Stimulated activated CD8-positive, alpha-beta memory T cell treated with anti-CD3 and anti-CD28 coated beads, Interleukin-2, amount 100 ng/mL, for 1 hour (primary cell): ENCODE measurements at places on chromosomes 2 and 18.

DNA sequence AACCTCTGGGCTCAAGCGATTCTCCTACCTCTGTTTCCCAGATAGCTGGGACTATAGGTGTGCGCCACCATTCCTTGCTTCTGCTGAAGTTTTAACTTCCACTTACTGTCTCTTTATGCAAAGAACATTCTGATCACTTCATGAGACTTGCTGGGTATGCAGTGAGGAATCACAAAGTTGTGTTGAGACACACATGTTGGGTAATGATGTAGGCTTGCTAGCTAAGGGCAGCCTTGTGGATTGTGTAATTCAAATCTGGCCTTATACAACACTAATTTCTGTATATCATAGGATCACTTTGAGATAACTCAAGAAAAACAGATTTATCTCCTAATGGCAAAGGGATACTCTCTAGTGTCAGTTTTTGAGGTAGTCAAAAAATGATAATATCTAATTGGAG is 24.2 kb downstream of the XRCC5 start:
- no peak for DNase-seq

DNA sequence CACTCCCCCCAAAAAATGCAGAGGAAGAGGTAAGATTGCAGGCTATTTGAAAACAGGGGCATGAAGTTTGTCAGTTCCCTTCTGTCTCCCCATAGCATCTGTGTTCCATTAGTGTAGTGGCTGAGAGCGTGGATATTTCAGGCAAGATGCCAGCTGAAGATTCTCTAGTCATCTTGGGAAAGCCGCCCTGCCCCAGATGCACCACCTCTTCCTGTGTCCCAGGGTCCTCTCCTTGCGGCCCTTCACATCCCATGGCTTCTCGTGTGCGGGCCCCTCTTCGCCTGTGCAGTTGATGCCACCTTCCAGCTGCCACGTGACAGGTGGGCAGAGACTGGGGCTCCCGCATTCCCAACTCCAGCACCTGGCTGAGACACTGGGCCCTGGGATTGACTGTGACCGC is 16.1 kb downstream of the TMEM127 start:
- DNase-seq = no peak

- DNase-seq = no peak
These were observed 5.4 kb downstream of the MARS2 start for GRCh38 chr2:197710424-197711042.

DNA sequence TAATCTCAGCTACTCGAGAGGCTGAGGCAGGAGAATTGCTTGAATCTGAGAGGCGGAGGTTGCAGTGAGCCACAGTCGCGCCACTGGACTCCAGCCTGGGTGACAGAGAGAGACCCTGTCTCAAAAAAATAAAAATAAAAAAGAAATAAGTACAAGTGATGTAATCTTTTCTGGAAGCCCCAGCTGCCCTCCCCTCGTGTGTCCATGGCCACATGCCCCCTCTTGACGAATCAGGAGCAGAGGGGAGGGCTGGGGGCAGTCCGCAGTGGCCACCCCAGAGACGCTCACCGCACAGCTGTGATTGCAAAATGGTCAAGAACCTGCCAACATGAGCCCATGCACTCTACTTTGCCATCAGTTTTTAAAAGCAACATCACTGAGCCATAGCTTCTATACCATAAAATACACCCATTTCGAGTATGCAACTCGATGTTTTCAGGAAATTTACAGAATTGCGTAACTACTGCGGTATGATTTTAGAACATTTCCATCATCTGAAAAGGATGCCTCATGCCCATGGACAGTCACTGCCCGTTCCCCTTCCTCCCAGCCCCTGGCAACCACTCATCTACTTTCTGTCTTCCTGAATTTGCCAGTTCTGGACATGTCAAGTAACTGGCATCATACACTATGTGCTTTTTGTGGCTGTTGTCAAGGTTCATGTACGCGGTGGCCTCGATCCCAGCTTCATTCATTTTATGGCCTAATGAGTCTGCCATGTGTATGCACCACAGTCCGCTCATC is 88.1 kb downstream of the NDUFA10 start:
- DNase-seq = no peak

DNA sequence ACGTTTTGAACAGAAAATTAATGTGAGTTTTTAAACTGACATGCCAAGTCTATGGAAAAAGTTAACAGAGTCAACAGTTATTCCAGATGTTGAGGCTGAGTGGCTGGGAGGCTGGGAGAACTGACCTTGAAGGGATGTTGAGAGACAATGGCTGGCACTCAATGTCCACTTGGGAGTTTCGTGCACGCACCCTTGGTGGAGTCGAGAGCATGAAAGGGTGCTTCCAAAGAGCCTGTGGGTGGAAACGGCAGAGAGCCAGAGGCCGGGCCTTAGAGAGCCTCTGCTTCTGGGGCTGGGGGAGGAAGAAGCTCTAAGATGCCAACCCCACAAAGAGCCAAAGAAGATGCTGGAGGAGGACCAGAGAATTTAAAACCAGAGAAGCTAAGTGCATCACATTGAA is 63.4 kb upstream of the L3MBTL4 start:
- DNase-seq = no peak

GRCh38 chr2:30398084-30398873 is 48.8 kb upstream of the LCLAT1 start:
- DNase-seq = no peak

GRCh38 chr18:79917853-79918614 is 33.4 kb downstream of the SLC66A2 start:
- DNase-seq = no peak

DNA sequence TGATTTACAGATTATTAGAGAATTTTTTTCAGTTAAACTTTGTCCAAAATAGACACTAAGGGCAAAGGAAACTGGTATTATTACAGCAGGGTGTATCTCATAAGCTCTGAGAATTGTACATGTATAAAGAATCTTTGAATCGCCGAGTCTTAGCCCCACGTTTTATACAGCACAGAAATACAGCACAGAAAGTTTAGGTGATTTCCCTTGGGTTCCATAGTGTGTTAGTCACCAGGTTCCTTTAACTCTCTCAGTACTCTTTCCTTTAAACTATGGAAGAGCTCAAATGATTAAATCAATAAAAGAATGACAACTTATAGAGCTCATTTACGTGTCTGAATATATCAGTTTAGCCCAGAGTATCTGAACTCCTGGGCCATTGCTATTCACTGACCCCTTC is 256.8 kb downstream of the NEDD4L start:
- DNase-seq = no peak

DNA sequence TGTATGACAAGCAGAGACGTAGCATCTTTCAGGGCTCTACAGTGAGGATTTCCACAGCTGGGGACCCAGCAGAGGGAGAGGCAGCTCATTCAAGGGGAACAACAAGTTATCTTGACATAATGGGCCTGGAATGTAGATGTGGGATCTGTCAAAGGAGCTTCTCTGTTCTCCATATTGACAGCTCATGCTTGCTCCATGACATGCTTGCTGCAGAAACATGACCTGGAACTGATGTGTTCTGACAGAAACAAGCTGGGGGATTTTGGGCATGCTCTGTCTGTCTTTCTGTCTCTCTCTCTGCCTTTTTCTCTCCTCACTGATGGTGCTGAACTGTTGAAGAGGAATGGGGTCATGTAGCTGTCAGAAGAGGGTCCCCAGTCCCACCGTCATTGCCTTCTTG is 79.6 kb downstream of the MMADHC start:
- no peak for DNase-seq

GRCh38 chr2:119659601-119660342 is 19.2 kb upstream of the TMEM177 start:
- no peak for DNase-seq

DNA sequence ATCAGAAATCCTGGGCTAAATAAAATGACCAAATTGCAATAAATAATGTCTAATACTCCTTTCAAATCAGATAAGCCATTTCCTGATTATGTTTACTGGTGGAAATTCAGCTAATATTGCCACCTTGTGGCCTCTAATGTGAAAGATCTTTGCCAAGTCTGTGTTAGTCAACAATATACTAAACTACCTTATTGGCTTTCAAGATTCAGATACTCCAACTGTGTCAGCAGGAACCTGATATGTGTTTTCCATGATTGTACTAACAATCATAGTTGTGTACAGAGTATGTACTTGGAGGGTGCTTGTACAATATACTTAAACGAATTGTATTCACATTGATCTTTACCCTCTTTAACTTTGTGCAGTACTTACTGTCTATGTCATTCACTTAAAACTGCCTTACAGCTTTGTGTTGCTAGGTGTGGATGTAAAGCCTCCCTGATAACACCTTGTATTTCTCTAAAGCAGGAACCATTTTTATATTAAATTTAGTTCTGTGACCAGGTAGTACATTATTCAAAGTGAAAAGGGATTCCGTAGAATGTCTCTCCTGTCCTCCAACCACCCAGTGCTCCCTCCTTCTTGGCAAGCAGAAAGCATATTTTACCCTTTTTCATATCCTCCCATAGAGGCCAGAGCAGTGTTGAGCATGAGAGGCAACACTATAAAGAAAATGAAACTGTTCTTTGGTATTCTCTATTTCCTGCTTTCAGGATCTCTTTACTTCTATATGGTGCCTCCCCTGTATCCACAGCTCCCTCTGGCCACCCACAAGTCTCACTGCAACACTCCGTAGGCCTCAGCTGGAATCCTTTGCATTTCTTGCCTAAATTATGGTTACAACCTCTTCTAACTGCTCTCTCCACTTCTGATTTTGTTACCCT is 75.2 kb upstream of the C2orf15 start:
- DNase-seq = no peak

DNA sequence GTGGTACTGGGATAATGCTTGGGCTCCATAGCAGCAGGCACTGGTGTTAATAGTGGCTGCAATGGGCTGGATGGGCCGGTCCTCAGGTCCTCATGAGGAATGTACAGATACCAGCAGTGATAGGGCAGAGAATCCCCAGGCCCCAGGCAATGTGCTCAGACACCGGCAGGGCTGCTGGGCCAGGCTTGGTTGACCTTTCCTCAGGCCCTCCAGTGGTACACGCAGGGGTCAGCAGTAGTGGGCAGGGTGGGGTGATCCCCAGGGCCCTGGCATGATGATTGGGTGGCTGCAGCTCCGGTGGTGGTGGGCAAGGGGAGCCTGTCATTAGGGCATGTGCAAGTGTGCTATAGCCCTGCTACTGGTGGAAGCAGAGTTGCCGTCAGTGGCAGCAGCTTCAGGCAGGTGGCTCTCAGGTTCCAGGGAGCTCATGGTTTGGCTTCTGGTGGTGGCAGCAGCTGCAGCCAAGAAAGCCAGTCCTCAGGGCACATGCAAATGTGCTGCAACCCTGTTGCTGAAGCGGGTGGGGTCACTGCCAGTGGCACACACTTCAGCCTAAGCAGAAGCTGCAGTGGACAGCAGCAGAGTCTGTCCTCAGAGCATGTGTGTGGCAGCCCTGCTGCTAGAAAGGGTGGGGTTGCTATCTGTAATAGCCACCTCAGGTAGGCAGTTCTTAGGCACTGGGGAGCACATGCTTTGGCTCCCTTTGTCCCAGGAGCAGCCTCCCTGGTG is 56.8 kb downstream of the CCNT2 start:
- DNase-seq = no peak

DNA sequence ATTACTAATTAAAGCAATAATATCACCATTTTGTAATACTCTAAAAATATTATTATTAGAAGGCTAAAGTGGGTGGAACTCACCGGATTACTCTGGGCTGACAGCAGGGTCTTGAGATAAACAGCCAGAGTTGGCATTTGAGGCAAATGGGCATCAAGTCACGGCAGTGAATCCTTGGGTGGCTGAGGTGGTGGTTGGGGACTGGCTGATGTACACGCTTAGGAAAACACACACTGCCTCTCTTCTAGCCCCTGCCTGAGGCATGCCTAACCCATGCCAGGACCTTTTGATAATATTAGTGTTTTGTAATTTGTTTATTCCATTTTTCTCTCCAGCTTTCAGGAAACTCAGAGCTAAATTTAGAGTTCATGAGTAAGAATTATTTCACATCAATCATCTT is 76.8 kb downstream of the ACKR3 start:
- no peak for DNase-seq

GRCh38 chr18:77165503-77166188 is 33.1 kb upstream of the MBP start:
- DNase-seq = no peak

- no peak for DNase-seq
These were observed 525.0 kb upstream of the TCF4 start for GRCh38 chr18:56112984-56113383.

DNA sequence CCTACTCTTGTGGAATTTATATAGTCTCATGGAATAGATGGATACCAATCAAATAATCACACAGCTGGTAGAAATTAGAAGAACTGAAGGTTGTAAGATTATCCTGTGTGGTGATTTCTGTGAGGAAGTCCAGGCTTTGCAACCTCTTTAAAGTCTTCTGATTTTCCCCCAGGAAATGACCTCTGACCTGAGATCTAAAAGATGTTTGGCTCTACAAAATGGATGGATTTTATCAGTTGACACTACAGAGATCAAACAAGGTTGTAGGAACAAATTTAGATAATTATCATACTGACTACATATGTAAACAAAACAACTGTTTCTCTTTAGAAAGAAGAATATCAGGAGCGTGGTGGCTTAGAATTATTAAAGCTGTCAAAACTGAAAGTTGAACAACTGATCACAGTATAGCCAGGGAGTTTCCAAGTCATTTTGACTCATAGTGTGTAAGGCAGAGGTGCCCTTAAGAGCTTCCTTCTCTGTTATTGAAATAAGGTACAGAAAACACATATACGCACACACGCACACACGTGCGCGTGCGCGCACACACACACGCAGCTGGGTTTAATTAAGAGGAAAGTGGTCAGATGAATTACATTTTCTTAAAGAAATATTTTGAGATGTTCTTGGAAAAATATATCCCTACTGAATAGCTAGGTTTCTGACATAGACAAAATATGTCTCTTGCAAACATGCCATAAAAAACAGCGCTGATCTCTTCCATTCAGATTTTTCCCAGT is 35.5 kb upstream of the PELI1 start:
- no peak for DNase-seq

DNA sequence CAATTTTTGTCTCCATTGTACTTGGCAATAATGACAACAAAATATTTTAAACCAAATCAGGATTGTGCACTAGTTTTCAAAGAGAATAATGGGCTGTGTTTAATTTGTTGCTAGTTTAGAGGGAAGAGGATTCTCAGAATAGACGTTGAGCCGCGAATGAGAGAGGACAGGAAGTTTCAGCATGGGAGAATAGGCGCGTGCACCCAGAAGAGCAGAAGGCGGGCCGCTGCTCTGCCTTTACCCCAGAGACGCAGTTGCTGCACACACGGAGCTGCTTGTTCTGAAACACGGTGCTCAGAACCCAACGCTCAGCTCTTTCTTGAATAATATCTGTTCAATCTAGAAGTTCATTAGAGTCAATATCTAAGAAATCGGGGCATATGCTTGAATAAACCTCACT is 223.4 kb downstream of the MYT1L start:
- no peak for DNase-seq

DNA sequence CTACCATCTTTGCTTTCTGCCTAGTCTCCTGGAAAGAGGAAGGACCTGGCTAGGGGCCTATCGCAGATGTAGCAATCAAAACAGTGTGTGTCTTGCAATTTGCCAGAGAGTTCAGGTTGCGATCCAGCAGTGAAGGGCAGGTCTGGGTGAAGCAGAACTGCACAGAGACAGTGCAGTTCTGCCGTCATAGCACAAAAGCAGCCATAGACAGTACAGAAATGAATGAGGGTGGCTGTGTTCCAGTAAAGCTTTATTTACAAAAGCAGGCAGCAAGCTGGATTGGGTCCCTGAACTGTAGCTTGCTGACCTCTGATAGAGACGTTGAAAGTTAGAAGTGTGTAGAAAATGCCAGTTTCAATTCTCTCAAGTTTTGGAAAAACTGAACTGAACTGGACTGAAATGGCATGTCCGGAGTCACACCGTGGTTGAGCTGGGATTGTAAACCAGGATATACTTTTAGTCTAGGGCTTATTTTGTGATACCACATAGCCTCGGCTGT is 186.8 kb downstream of the LTBP1 start:
- no peak for DNase-seq
